ENCODE measurements at places on chromosomes 1 and 21. TPM values are rescaled to one million over a fixed set of nuclear protein-coding genes. Genes with fewer than 3 reads are reported as not detected.
A peak's percentile ranks its signal among the peaks of the same experiment; 100 is the strongest.

Gene KCNQ4
- 5.7 TPM for total RNA-seq

Gene PDZK1
- 7.4 TPM for total RNA-seq

Gene METTL18
- total RNA-seq = 13.0 TPM

Gene SPATA1
- 0.14 TPM for total RNA-seq

Gene HECTD3
- total RNA-seq = 40.4 TPM

DNA sequence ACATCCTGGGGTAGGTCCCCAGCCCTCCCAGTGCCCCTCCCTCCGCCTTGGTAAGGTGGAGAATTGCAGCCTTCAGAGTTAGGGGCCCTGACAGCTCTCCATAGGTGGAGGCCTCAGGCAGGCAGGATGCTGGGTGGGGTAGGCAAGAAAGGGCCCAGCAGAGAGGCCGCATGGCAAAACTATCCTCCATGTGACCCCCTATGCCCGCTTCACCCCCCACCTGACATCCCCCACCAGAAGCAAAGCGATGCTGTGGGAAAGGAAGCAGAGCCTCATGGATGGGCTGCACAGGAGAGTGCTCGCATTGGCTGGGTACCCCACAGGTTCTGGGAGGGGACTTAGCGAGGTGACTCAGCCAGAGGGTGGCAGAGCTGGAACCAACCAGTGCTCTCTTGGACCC is 1.6 kb downstream of the S100A9 start:
- no peak for DNase-seq

GRCh38 chr21:19322360-19322759 is 918.8 kb upstream of the TMPRSS15 start:
- DNase-seq = no peak

DNA sequence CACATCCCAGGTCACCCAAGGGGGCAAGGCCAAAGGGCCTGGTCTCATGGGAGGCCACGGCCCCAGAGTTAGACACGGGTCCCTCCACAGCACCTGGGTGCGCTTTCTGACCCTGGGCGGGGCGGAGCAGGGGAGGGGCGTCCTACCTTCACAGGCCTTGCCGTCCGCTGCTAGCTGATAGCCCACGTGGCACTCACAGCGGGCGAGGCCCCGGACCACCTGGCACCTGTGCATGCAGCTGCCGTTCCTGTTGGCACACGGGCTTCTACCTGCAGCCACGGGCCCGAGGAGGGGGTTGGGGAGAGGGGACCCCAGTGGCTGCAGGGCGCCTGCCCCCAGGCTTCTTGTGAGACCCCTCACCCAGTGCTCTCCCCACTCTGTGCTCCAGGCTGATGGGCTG is 59.9 kb downstream of the ARHGEF16 start:
- no peak for DNase-seq

DNA sequence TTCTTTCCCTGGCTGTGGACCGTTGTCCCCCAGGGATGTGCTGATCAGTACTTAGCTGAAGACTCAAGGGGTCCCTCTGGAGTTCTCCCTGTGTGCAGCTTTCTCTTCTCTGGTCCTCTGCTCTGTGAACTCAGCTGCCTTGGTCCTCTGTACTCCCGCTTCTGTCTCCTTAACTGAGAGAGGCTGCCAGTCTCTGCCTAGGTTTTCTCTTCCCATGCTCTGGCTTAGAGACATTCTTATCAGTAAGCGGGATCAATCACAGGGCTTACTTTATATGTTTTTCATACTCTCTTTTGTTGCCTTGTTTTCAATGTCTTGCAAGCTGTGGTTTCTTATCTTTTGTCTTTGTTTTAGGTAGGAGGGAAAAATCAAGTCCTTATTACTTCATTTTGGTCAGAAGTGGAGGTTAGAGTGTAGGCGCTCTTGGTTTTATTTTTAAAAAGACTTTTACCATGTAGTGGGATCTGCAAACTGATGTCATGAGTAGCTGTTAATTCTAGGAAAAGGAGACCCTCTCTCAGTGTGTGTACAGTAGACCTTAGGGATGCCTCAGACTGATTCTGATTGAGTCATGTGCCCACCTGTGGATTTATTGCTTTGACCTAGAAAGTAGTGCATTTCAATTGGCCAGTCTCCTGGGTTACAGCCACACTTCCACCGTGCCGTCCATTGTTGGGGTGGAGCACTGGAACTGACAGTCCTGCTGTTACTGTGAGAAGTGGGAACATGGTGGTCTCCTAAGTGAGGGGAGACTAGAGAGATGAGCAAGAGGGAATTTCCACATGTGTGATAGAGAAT is 46.6 kb downstream of the TTC3 start:
- no peak for DNase-seq

- DNase-seq = no peak
Measured at GRCh38 chr1:158801396-158801795, 20.4 kb upstream of the OR6N2 start.

GRCh38 chr1:180636138-180636537 is 4.3 kb downstream of the XPR1 start:
- no peak for DNase-seq

GRCh38 chr1:186225096-186225495 is 150.0 kb downstream of the TPR start:
- no peak for DNase-seq

GRCh38 chr21:27301220-27301619 is 334.3 kb upstream of the ADAMTS5 start:
- no peak for DNase-seq

DNA sequence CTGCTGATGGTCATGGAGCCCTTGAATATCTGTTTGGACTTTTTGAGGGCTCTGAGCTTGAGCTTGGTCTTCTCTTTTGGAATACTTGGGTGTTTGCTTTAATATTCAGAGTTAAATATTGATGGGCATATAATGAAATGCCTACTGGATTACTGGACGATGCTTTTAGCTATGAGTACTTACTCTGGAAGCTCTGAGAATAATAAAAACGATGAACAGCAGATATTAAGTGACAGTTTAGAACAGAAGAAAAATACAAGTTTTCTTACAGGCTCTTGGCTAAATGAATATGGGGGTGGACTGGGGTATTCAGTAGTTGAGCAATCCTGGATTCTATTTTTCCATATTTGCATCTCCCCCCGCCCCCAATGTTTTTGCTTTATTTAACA is 20.7 kb downstream of the GALNT2 start:
- no peak for DNase-seq

- DNase-seq = no peak
Measured at GRCh38 chr21:32163386-32163785, 115.5 kb downstream of the MIS18A start.

- DNase-seq = no peak
Measured at GRCh38 chr1:190679454-190679853, 201.8 kb upstream of the BRINP3 start.

- DNase-seq = peak; percentile 62
Measured at GRCh38 chr1:150561974-150562445, 12.8 kb downstream of the ADAMTSL4 start.

GRCh38 chr1:198128533-198128932 is 28.3 kb upstream of the NEK7 start:
- DNase-seq = no peak

DNA sequence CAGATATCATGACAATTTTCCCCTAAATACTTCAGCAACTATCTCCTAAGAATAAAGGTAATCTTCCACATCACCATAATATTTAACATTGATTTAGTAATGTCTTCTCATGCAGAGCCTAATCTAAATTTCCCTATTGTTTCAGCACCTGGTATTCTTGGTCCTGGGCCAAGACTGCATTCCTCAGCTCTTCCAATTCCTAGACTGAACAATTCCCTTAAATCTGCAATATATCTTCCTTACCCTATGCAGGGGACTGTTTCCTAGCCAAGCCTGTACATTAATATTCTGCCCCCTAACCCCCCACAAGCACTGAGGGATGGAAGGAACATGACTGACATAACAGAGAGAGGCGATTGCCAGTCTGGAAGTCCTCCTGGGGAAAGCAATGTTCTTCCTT is 28.7 kb upstream of the DISP1 start:
- DNase-seq = no peak

DNA sequence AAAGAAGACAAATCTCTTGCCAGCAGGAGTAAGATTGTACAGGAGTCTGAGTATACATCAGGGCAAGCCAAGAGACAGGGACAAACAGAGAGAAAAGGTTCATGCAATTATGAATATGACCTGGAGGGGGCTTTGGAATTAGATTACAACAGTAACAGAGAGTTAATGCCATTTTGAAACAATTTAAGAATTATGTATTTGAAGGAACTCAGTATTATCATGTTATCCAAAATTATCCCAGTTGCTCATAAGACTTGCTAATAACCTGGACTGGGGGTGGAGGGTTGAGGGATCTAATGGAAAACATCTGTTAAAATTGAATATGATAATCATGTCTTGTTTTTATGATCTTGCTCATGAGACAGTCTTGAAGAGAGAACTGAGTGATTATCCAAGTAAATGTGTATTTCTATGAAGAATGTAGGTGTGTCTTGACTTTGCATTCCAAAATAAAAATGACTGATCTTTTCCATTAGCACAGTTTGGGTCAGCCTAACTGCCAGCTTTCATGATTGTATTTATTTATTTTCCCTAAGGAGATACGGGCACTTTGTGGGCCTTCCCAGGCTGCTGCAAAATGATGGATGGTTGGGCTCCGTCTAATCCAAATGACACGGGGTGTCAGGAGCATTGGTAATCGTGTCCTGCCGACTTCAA is 117.7 kb downstream of the ERG start:
- DNase-seq = no peak

GRCh38 chr1:93778457-93778856 is 96.8 kb upstream of the BCAR3 start:
- DNase-seq = no peak

GRCh38 chr21:28436286-28436932 is 556.3 kb downstream of the LTN1 start:
- DNase-seq = no peak

Measured in thoracic aorta (tissue), 2 donors.